Endothelial cell of coronary artery (primary cell): ENCODE measurements at places on chromosomes 1 and 21. TPM values are rescaled to one million over a fixed set of nuclear protein-coding genes. Genes with fewer than 3 reads are reported as not detected.

The EXO1 gene
- total RNA-seq: 4.8 and 10.6 TPM in 2 replicates

The ZMYND12 gene
- total RNA-seq: 0.27 and 0.28 TPM in 2 replicates

The BNIPL gene
- total RNA-seq: under 0.01 and 0.09 TPM in 2 replicates

The RBP7 gene
- total RNA-seq: 0.28 TPM in 1 of 2 replicates, not detected in the other

The CCDC30 gene
- 0.27 and 0.85 TPM in 2 replicates for total RNA-seq

The SLC6A17 gene
- total RNA-seq: 0.27 TPM in 1 of 2 replicates, not detected in the other

The PGLYRP4 gene
- total RNA-seq: not detected in 2 replicates
